Neural crest cell (in vitro differentiated cells): ENCODE measurements at places on chromosomes 7 and 10.

DNA sequence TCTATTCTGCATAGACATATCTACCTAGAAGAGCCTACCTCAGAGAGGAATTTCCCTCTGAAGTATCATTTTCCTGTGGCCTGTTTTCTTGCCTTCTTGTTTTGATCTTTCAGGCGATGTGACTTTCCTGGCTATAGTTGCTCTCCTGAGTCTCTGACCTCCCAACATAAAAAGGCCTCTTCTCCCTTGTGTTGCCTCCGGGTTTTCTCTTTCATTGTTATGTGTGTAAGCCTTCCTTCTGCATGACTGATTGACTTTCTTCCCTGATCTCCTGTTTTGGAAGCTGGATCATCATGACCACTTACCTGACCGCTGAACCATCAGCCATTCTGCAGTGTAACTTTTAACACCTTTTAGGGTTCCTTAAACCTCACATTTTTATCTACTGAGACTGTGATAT lies 441.5 kb upstream of the ETV1 start:
- no peak for DNase-seq

- DNase-seq: peak; percentile 26
Observed at GRCh38 chr7:66099551-66100407, 14.9 kb upstream of the CRCP start.

DNA sequence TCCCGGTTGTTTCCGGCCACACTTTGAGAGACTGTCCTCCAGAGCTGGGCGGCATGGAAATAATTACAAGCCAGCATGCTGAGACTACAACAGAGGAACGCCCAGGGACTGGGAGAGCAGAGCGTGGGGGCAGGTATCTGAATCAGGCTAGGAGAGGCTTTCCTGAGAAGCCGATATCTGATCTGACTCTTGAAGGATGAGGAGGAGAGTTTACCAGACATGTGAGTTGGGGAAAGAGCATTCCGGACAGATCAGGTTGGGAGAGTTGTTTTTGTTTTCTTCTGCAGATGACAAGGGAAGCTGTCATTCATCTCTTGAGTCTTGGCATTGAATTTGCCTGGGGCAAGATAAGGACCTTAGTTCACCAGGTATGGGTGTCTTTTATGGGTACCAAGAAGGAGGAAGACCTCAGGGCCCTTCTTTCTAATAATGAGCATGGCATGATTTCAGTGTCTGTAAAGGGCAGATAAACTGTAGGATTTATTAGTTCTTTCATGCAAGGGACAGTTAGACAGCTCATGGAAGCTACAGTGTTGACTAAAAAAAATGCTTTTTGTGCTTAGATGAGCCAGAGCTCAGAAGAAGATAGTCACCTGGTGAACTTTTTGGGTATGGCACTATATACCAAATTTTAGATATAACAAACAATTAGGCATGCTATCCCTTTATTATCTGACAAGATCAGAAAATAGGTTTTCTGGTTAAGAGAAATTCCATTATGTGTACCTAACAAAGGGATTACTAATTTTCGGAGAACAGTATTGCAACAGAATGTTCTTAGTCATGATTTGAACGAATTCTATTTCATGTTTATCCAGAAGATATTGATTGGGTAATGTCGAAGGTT lies 36.2 kb downstream of the WBP1L start:
- DNase-seq: no peak

DNA sequence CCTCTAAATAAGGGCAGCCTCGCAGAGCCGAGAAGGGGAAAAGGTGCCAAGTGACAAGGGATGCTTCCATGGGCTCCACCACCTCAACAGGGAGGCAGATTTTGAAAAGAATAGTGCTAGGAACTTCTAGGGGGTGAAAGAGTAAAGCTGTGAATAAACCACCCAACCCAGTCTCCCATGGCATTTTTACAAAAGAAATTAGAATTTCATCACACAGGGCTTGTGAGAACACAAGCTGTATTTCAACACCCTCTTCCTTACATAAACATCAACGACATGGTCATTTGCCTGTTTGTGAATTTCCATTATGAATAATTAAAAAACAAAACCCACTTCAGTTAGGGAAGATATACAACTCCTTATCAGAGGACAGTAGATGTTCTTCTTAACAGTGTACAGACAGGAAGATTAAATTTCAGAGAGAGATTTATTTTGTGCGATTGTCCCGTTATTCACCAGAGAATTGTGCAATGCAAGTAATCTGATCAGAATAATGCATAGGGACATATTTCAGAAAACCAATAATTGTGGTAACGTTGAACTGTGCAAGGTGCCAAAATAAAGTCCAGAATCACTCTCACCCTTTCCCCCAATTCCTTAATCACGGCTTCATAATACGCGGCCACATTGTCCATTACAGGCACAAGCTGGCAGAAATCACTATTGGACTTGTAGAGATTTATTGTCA lies 207.8 kb upstream of the MGMT start:
- no peak for DNase-seq

GRCh38 chr7:2800931-2801688 lies 43.0 kb downstream of the GNA12 start:
- no peak for DNase-seq

- peak; percentile 70 for DNase-seq
Observed at GRCh38 chr10:77641788-77642397, 4.3 kb upstream of the KCNMA1 start.

- no peak for DNase-seq
Observed at GRCh38 chr10:104246976-104247375, 7.7 kb upstream of the GSTO1 start.

GRCh38 chr7:140686921-140687320 lies 9.6 kb upstream of the NDUFB2 start:
- DNase-seq: no peak

DNA sequence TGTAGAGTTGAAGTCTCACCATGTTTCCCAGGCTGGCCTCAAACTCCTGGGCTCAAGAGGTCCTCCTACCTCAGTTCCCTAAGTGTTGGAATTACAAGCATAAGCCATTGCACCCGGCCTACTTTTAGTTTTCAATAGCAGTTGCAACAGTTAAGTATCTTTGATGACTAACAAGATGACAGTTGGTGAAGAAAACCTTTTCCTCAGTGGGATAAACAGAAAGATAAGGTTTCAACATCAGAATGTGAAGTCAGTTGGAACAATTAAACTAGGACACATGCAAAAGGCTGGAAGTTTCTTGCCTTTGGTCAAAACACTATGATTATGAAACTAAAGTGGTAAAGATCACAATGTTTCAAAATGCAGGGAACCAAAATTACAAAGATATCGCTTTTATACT lies 169.2 kb downstream of the ZNF438 start:
- no peak for DNase-seq

- no peak for DNase-seq
Observed at GRCh38 chr7:137755427-137755826, 91.3 kb downstream of the DGKI start.

- DNase-seq: no peak
Observed at GRCh38 chr7:74092964-74093471, 9.4 kb downstream of the LIMK1 start.

DNA sequence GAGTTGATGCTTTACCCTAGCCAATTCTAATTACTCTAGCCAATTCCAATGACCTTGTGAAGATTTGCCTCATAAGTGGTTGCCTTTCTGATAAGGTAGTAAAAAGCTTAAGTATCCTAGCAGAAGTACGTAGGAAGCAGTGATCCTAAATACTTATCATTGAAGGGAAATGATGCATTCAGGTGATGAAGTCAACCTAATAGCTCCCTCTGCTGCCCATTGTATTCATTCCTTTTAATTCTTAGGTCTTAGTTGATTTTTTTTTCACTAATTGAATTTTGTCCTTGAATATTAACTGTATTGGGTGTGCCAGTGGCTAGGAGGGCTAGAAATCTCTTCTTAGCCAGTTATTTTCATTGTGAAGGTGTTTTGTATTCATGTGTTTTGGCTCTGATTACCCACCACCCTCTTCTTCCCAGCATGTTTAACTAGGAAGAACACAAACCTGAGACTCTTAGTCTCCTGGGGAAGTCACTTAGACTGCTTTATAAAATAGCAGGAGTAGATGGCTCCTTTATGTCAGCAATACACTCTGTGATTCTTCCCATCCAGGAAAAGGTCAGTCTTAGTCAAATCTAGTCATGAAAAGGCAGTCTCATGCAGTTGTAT lies 46.3 kb downstream of the PLEKHA8 start:
- no peak for DNase-seq

- no peak for DNase-seq
Observed at GRCh38 chr10:119198438-119198837, 8.9 kb upstream of the GRK5 start.

DNA sequence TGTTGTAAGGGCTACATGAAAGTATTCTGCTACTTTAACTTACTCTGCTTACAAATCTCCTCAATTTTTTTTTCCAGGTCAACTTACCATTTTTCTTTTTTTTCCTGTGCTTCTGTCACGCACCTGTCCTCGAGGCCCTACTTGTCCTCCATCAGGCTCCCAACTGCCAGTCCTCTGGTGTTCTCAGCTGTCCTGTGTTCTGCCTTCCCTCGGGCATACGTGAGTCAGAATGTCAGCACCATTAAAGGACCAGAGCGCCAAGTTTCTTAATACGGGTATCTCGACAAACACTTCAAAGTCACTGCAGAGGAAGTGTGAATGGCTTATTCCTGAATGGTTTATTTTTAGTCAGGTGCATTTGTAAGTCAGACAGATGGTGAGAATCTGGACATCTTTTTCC lies at the start of gene TEX47:
TSS of gene TEX47 (minus strand) at position 185 of the 400 bp plus-strand sequence. CDS start 795 bp downstream, outside the sequence.
- DNase-seq: no peak

DNA sequence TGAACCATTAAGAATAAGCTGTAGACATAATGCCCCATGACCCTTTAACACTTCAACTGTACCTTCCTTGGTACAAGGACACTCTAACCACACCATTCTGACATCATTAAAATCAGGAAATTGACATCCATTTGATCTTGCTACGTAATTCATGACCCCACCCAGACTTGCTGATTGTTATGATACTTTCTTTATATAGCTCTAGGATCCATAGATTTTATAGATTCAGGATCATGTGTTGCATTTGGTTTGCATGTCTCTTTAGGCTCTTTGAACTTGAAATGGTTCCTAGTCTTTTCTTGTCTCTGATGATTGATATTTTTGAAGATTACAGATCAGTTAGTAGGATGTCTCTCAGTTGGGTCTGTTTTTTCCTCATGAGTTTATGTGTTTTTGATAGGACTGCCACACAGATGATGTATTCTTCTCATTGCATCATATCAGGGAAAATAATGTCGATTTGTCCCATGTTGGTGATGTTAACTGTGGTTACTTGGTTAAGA lies 13.5 kb downstream of the CCM2 start:
- no peak for DNase-seq

DNA sequence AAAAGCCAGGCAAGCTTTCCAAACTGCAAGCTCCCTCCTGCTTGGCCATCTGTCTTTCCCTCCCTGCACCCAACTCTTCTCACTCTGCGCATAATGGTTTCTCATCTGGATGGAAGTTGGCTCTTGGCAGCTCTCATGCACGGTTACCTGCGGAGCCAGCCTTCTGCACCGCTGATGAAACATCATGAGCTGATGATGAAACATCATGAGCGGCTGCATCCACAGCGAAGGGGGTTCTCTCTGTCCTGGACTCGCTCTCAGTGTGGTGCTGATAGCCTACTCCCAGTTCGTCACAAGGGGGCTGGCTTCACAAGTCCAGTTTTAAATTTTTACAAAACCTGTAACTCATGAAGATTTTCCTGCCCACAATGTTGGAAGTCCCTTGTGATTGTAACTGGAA lies 457.5 kb downstream of the ACTR3B start:
- no peak for DNase-seq

DNA sequence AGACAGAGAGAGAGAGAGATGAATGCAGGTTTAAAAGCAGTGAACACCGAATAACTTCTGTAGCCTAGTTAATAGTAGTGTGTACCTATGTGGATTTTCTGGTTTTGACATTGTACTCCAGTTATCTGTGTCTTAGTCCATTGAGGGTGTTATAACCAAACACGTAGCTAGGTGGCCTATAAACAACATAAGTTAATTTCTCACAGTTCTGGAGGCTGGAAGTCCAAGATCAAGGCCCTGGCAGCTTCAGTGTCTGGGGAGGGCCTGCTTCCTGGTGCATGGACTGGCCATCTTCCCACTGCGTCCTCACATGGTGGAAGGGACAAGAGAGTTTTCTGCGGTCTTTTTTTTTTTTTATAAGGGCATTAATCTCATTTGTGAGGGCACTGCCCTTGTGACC lies 23.5 kb downstream of the AOC1 start:
- DNase-seq: no peak

DNA sequence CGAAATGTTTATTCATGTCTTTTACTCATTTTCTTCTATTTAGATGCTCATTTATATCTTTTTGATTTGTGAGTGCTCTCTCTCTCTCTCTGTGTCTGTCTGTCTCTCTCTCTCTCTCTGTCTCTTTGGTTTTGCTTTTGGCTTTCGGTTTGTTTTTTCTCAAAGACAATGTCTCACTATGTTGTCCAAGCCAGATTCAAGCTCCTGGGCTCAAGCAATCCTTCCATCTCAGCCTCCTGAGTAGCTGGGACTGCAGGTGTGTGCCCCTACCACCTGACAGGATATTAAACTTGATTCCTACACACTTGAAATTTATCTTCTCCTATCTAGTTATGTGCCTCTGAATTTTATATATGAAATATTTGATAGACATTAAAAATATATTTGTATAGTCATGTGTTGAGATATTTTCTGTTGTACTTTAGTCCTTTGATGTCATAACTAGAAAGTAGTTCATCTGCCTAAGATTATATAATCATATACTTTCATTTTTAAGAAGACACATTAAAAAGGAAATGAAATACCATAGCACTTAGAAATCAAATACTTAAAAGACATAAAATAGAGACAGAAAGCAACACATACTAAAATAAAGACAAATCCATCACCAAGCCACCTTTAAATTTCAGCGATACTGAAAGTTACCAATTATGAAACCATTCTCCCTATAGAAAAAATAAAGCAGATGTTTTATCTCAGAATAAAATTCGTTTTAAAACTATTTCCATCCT lies 68.1 kb upstream of the SFMBT2 start:
- no peak for DNase-seq

GRCh38 chr10:48807791-48808470 lies 123.3 kb downstream of the WDFY4 start:
- DNase-seq: no peak

GRCh38 chr7:64183126-64183742 lies 23.8 kb upstream of the ZNF735 start:
- DNase-seq: no peak

GRCh38 chr10:62050346-62050892 lies 148.9 kb downstream of the ARID5B start:
- no peak for DNase-seq

- DNase-seq: no peak
Observed at GRCh38 chr10:132001238-132001972, 19.7 kb upstream of the BNIP3 start.

GRCh38 chr10:59104186-59104585 lies 72.3 kb upstream of the PHYHIPL start:
- no peak for DNase-seq
